Prostate gland (tissue), 2 donors: ENCODE measurements at places on chromosomes 5 and 9. TPM values are rescaled to one million over a fixed set of nuclear protein-coding genes. Genes with fewer than 3 reads are reported as not detected.

DNA sequence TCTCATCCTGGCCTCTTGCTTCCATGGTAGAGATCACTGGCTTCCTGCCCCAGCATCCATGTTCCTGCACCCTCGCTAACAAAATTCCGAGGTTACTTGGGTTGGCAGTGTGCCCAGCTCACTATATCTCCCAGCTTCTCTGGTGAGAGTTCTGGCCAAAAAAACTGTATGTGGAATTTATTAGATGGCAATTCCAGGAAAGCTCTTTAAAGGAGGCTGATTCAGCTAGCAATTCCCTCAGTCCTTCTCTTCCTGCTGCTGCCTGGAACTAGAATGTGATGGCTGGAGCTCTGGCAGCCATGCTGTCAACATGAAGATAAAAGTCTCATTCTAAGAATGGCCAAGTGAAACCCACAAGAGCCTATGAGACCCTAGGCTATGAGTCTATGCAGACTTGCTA is 88.8 kb downstream of the SECISBP2 start:
- DNase-seq, result no peak

GRCh38 chr5:53426512-53426830 is 54.0 kb upstream of the FST start:
- DNase-seq, result no peak

GRCh38 chr9:75109210-75109839 is 21.0 kb downstream of the OSTF1 start:
- DNase-seq, result no peak

DNA sequence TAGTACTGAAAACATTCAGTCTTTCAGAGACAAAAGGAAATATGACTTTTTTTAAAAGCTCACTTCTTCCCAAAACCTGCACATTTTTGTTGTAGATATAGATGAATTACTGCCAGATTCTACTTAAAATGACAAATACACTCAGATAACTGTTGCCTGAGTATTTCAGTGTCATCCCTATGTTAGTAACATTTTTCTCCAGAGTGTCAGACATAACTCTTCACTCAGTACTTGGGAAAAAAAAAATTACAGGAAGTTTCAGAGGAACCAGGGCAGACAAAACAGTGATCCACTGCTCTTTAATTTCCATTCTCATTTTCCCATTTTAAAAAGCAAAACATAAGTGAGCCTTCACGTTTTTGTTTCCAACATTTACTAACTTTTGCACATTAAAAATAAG is 79.3 kb upstream of the ITGA1 start:
- no peak for DNase-seq

- no peak for DNase-seq
Measured at GRCh38 chr5:95953021-95953702, 8.5 kb downstream of the ELL2 start.

GRCh38 chr5:99646011-99646647 is 717.3 kb upstream of the CHD1 start:
- DNase-seq, result no peak

DNA sequence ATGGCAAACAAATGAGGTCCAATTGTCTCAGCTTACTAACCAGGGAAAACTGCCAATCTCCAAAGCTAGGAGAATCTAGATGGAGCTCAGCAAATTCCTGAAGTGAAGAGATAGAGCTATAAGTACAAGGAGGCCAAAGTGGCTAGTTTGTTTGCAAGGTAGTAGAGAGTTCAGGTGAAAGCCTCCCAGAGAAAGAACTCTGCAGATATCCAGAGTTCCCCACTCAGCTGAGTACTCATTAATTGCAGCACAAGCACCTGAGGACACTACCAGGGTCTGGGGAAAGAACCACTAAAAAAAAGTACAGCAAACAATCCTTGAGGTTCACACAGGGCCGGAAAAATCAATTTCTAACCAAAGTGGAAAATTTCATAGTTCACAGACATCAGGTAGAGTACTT is 250.9 kb downstream of the TMEM232 start:
- DNase-seq, result no peak

GRCh38 chr9:112380825-112381221 is 915 bp downstream of the HSDL2 start:
- DNase-seq, result no peak

DNA sequence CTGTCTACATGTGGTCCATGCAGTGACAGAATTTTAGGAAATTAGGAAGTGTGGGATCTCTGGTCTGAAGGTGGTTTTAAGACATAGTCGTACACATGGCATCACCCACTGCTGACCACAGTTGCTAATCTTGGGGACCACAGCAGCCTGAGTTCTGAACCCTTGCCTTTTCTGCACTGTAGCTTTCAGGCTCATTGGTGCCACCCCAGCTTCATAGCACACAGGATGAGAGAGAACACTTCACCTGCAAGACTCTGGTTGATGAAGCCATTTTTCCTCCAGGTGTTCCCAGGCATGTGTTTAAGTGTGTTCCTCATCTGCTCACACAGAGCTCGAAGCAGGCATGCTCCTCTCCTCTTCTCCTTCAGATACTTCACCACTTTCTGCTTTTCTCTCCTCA is 68.2 kb upstream of the S1PR3 start:
- no peak for DNase-seq

DNA sequence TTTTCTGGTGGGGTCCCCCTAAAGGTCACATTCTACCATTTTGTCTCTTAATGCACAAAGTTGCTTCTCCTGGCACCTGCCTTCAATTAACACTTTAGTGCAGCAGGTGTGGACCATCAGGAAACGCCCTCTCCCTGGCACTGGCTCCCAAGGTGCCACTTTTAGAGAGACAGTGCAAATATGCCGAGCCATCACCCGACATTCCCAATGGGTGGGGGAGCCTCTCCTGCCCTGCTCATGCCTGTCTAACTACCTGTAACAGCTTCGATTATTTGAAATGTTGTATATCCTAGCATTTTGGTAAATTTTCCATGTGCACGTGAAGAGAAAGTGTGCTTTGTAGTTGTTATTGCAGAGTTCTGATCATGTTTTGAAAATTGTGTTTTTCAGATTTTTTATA is 13.2 kb upstream of the LRRC14B start:
- no peak for DNase-seq

- no peak for DNase-seq
Measured at GRCh38 chr5:68970617-68971016, 123.2 kb upstream of the SLC30A5 start.

GRCh38 chr5:127876384-127876783 is 173.2 kb downstream of the CCDC192 start:
- DNase-seq, result no peak

DNA sequence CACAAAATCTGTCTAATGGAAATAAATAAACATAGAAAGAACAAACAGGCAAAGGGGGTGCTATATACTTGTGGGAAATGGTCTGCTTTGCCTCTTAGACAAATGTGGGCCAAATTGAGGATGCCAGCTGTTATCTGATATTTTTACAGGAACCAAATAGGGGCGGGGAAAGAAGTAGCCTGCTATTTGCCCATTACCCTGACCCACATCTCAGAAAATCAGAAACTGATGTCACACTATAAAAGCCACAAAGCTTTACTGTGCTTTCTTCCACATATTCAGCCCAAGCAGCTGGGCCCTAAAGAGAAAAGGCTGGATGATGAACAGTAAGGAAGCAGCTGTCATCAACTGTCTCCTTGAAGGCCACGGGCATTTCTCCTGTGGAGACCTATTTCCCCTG is 97.3 kb downstream of the ELAVL2 start:
- DNase-seq, result no peak

DNA sequence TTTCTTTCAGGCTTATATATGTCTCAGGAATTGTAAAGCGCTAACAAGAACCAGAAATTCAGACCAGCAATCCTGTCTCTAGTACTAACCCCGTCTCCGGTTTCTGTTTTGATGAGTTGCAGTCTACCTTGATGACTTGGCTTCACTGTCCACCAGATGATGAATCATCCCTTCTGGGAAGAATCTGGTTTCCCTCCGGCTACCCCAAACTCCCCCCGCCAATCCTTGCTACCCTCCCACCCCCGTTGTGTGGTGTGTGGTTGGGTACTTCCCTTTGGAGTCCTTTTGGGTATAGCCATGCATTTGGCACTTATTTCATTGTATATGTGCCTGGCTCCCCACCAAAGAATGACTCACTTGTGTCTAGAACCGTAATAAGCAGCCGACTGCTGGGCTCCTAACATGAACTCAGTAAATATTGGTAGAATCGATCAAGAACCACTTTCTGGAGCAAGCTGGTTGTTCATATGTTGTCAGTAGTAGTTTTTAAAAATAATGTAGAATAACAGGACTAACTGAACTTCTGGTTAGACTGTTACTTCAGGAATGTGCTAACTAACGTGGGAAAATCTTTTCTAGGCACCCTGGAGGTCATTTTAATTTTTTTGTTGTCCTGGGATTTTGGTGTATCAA is 8.3 kb upstream of the TGFBI start:
- no peak for DNase-seq

GRCh38 chr5:139131921-139132432 is 66.2 kb downstream of the SIL1 start:
- DNase-seq, result no peak

- no peak for DNase-seq
Measured at GRCh38 chr9:122217640-122218039, 11.1 kb downstream of the LHX6 start.

DNA sequence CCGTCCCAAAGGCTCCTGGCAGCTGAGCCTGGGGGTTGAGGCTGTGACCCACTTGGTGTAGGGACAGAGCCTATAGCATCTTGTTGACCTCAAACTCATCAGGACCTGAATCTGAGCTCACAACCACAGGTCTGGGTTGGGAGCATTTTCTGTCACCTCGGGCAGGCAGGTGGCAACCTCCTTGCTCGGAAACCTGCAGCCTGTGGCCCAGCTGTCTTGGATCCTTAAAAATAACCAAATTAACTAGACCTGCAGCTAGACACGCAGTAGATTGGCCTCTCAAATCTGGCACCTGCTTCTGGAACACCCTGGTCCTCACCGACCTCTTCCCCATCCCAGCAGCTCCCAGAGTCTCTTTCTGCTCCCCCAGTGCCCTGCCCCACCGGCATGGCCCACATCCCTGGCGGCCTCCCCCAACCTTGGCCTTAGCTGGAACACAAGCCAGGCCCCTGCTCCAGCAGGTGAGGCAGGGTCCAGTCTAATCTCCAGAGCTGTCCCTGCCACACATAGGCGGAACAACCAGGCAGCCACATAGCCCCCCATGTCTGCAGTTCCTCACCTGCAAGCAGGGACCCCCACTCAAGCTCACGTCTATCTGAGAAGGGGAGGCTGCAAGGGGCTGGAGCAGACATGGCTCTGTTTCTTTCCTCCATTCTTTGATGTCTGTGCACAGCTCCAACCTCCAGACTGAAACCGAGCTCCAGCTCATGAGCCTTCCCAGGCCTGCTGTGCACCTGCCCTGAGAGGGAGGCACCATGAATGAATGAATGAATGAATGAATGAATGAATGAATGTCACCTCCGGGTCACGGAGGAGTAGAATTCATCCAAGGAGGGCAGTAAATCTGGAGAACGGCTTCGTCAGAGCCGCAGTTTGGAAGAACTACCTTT is 28.3 kb downstream of the PAEP start:
- no peak for DNase-seq

DNA sequence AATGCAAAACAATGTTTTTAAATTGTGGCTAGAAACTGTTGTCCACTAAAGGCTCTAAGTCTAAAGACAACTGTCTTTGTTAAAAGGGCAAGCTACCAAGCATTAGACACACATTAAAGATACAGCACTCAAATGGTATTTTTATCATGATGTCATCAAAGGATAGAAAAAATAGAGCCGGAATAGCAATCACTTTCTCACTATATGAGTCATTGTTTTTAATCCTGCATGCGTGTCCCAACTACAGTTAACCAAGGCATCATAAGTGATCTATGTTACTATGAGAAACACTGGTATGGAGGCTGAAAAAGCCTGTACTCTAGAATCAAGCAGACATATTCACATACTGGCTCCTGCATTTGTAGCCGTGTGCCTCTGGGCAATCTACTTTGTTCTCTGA is 1.9 kb upstream of the PJA2 start:
- DNase-seq, result no peak

- no peak for DNase-seq
Measured at GRCh38 chr9:16679327-16679821, 191.1 kb downstream of the BNC2 start.

DNA sequence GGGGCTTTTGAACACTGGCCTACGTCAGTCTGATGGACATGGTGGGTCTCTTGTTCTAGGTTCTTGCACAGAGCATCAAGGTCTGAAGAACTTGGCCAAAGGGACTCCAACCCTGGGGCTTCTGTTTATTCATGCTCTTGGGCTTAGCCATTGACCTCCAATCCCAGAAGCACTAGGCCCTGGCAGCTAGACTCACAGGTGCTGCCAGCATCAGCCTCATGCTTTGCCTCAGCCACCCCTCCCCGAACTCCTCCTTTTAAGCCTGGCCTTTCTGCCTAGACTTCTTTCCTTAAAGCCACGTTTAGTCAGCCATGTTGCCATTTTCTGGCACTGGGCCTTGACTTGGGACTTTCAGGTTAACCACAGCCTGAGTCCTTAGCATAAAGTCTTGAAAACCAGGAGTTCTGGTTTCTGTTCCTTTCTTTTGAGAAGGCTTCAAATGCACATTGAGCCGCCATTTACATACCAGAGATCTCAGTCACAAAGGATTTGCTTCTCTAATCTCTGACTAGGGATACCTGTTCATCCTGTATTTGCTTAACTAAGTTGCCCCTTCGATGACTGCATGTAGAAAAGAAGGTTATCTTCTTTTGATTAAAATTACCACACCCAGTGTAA is 54.7 kb downstream of the ANGPTL2 start:
- no peak for DNase-seq

DNA sequence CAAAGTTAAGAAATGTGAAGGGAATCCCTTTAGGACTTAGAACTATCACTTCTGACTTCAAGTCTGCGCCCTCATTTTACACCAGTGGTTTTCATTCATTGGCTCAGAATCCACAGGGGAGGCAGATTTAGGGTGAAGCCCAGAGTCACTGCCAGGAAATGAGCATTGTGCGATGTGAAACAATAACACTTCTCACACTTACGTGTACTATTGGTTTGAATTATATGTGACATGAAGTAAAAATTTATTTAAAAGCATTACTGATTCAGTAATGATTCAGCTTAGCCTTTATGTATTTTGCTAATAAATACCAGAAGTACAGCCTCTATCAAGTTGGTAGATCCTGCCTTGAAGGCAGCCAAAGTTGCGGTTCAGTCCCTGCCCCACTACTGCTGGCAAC is 98.6 kb downstream of the PAM start:
- DNase-seq, result no peak

The INSYN2B gene
- 8.4 TPM for total RNA-seq

The OLFM1 gene
- 23.3 TPM for total RNA-seq

The LMX1B gene
- 0.18 TPM for total RNA-seq

The LVRN gene
- total RNA-seq, result not detected

The RFK gene
- 18.4 TPM for total RNA-seq

The EPB41L4B gene
- total RNA-seq, result 13.3 TPM

The EFNA5 gene
- total RNA-seq, result 7.2 TPM

The C9orf153 gene
- 1.6 TPM for total RNA-seq

The SHISAL2B gene
- total RNA-seq, result not detected

The PRR16 gene
- 3.5 TPM for total RNA-seq

The LEAP2 gene
- total RNA-seq, result 1.4 TPM

The OGN gene
- 24.4 TPM for total RNA-seq

The GFPT2 gene
- 14.0 TPM for total RNA-seq

The ZNF484 gene
- 10.3 TPM for total RNA-seq

The PLCXD3 gene
- total RNA-seq, result 3.5 TPM

The PRRX2 gene
- 14.3 TPM for total RNA-seq
